T-helper 1 cell (primary cell): ENCODE measurements at places on chromosomes 16 and 17.

DNA sequence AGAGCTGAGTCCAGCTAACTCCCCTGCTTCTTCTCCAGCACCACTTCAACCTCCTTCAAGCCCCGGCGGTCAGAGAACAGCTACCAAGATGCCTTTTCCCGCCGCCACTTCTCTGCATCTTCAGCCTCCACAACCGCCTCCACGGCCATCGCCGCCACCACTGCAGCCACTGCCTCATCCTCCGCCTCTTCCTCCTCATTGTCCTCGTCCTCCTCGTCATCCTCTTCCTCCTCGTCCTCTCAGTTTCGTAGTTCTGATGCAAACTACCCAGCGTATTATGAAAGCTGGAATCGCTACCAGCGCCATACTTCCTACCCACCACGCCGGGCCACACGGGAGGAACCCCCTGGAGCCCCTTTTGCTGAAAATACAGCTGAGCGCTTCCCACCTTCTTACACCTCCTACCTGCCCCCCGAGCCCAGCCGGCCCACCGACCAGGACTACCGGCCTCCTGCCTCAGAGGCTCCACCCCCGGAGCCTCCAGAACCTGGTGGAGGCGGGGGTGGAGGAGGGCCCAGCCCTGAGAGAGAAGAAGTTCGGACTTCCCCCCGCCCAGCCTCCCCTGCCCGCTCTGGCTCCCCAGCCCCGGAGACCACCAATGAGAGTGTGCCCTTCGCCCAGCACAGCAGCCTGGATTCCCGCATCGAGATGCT lies 7.1 kb downstream of the SETD1A start:
- DNase-seq = no peak

GRCh38 chr16:51030516-51030915 lies 120.6 kb downstream of the SALL1 start:
- DNase-seq = no peak

GRCh38 chr17:44266402-44267164 lies 1.4 kb downstream of the SLC4A1 start:
- no peak for DNase-seq

- DNase-seq = no peak
Measured at GRCh38 chr16:79597277-79598062, 3.1 kb downstream of the MAF start.

GRCh38 chr17:83073389-83074063 lies 5.9 kb upstream of the METRNL start:
- DNase-seq = no peak

- no peak for DNase-seq
Measured at GRCh38 chr17:279776-280175, 72.8 kb downstream of the RPH3AL start.

DNA sequence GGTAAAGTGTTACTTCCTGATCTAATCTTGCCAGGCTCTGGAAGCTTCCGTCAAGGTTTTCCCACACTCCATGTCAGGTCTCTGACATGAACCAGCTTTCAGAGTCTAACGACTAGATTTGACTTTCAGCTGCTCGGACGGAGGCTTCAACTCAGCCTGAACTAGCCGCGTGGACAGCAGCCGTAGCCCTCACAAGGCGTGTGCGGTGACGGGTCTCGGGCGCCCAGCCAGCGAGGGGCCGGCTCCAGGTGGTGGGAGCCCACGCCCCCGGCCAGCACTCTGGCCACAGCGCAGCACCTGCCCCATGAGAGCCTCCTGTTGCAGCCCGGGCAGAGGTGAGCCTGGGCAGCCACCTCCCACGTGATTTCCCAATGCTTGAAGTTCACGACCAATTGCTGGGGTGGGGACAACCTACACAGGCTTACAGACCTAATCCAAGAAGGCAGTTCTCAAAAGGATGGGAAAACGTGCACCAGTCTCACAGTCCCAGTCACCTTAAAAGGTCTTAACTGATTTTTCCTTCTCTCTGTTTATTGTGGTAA lies 45.5 kb downstream of the TBC1D16 start:
- DNase-seq = no peak

- DNase-seq = no peak
Measured at GRCh38 chr17:67107811-67108775, 63.7 kb downstream of the CACNG1 start.

GRCh38 chr17:44780845-44781480 lies 22.2 kb downstream of the ADAM11 start:
- no peak for DNase-seq

GRCh38 chr17:40307001-40307730 lies 1.8 kb upstream of the RARA start:
- DNase-seq = no peak

DNA sequence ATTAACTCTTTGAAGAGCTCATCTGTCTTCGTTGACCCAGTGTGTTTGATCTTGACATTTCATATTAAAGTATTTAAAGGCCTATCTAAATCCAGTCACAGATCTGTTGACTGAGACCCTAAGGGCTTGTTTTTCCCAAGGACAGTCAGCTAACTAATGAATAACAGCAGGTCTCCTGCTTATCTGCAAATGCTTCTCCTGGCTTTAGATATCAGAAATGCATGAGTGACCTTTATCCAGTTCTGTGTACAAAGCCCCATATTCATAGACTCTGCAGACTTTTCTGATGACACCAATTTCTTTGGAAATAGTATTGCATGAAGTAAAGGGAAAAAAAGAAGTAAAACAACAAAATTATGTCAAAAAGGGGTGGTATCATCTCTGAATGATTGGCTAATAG lies 70.3 kb downstream of the YPEL2 start:
- no peak for DNase-seq

DNA sequence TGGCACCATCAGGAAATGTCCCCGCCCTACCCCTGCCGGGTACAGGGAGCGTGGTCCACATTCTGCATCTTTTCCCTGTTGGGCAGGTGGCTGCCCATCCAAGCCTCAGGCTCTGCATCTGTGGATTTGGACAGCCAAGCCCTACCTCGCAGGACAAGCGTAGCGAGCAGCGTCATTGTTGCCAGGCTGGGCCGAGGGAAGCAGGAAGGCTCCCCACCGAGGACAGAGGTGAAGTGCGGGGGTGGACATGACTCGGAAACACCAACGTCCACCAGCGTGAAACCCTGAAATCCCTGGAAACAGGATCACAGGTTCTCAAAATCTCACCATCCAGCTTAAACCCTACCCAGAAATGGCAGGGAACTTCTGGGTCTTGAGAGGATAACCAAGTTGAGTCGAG lies 73.6 kb downstream of the SOCS1 start:
- no peak for DNase-seq

DNA sequence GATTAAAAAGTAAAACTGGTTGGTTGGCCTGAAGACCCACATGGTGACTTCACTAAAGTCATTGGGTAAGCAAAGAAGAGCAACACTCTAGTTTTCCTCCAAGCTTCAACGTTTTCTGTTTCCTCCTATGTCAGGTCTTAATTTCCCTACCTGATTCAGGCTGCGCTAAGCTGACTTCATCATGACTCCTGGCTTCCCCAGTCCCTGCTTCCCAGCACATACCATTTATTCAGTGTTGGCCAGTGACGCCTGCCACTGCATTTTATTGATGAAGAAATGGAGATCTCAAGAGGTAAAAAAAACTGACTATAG lies 645.3 kb downstream of the WWOX start:
- DNase-seq = no peak

DNA sequence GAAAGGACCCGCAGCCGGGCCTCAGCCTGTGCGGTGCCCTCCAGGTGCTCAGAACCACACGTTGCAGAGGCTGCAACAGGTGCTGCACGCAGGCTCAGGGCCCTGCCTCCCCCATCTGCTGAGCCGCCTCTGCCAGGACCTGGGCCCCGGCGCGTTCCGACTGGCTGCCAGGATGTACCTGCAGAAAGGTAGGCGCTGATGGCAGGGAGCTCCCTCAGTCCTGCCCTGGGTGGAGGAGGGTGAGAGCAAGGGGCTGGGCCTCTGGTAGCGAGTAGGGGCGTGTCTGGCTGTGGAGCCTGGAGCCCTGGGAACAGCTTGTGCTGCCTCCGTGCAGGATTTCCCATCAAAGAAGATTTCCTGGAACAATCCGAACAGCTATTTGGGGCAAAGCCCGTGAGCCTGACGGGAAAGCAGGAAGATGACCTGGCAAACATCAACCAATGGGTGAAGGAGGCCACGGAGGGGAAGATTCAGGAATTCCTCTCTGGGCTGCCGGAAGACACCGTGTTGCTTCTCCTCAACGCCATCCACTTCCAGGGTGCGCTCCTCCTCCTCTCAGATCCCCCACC lies 4.4 kb downstream of the SERPINF2 start:
- no peak for DNase-seq

- DNase-seq = no peak
Measured at GRCh38 chr16:84315422-84315821, 20.7 kb downstream of the WFDC1 start.

DNA sequence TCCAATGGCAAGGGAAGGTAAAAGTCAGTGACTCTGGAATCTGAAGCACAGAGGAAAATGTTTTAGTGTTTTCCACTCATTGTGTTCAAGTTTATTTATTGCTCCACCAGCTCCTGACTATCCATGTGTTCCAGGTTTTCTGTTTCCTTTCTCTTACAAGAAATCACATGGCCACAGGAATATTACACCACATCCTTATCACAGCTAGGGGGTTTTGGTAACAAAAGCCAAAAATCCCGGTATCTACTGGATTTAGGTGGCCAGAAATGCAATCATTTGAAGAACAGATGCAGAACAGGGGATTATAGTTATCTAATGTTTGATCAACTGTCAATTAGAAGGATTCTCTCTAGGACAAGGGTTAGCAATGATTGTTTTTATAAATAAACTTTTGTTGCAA lies 47.9 kb downstream of the STH start:
- no peak for DNase-seq

DNA sequence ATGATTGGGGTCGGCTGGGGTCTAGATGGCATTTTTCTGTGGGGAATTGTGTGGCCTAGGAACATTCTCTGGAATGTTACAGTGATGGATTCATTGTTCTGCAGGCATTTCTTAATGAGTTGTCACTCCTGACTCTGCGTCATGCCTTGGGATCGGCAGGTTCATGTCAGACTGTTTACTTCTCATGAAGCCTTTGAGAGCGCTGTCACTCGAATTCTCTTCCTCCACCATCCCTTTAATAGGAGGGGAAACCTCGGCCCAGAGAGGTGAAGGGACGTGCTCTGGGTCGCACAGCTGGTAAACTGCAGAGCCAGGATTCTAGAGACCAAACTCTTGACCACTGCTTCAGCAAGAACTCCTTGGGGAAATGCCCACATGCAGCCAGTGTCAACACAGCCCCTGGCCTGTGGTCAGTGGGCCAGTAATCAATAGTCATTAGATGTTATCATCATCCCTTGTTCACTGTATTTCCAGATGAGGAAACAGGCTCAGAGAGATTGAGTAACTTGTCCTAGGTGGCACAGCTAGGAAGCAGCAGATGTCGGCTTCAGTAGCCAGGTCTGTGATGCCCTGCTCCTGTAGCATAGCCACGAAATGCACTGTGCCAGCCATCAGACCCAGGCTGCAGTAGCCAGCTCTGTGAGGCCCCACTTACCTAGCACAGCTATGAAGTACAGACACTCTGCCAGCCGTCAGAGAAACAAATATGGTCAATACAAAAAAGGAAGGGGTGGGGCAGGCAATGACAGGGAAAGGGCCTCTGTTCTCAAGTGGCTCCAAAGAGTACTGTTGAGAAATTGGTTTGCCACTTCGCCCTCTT lies 259.0 kb downstream of the CPPED1 start:
- DNase-seq = no peak

DNA sequence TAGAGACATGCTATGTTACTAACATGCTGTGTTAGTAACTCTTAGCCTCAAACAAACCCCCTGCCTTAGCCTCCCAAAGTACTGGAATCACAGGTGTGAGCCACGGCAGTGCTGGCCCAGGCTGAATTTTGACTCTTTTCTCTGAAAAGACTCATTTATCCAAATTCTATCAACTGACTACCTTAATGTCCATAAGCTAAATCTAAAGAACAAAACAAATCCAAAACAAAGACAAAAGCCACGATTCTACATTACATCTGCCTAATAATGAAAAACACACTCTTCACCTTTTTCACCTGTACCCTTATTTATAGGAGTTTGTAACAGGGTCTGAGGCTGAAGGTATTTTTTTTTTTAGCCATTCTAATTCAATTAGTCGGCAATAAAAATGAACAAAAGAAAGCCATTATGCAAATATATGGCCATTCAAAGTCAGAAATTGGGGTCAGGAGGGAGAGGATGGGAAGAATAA lies 432.5 kb downstream of the RBFOX1 start:
- DNase-seq = no peak

DNA sequence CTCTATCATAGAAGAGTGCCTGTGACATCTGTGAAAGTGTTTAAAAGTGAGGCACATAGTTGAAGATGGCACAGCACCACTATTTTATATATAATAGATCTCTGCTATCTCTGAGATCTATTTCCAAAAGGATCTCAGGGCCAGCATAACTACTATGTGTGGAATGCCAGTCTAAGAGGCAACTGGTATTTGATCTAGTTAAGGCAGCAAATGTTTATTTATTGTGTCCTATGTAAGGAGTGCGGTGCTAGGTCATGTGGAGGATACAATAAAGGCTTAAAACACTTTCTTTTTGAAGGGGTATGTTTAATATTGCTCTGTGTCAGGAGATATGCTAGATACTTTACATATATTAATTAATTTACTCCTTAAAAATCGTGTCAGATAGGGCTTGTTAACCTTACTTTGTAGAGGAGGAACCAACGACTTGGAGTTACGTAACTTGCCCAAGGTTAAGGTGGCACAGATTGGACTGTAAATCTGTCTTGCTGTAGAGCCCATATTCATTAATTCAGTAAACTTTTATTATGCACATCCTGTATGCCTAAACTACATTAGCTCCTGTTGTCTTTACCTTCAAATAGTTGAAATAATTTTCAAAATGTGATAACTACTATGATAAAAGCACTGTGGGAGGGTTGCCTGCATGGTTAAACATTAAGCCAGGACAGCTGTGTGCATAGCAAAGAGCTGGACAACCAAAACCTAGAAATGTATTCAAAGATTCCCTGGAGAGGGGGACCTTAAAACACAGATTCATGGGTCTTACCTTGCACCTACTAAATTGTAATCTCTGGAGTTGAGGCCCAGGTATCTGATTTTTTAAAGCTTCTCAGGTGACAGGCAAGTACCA lies 83.3 kb downstream of the NLK start:
- DNase-seq = no peak

DNA sequence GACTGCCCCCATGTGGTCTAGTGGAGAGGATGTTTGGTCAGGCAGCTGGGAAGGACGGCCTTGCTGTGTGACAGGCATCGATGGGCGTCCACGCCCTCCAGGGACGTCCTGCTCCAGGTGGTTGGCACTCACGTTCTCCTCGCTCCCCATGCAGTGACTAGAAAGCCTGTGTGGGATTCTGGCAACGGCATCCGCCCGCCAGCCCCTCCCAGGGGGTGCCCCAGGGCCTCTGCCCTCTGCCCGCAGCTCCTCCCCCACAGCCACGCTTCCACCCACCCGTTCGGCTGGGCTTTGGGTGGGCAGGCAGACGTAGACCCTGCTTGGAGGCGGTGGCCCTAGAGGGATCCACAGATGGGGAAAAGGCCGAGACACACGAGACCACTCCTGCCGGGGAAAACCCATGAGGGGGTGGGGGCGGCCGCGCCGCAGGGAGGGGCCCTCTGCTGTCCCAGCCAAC lies 4.7 kb upstream of the IL17C start:
- peak; percentile 40 for DNase-seq
